HCT116 (cell line): ENCODE measurements at places on chromosomes 5 and 9. TPM values are rescaled to one million over a fixed set of nuclear protein-coding genes. Genes with fewer than 3 reads are reported as not detected.

WNT8A gene
- not detected for total RNA-seq

PCDHA10 gene
- 0.05 TPM for total RNA-seq

ZDHHC11B gene
- 3.8 TPM for total RNA-seq

GRCh38 chr9:114055894-114056293 lies 22.2 kb downstream of the AMBP start:
- no peak for DNase-seq

DNA sequence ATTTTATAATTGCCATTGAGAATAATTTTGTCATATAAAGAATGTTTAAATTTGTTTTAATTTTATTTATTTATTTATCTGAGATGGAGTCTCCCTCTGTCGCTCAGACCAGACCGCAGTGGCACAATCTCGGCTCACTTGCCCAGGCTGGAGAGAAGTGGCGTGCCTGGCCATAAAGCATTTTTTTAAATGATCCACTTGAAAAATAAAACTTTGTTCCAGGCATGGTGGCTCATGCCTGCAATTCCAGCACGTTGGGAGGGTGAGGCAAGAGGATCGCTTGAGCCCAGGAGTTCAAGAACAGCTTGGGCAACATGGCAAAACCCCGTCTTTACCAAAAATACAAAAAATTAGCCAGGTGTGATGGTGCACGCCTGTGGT lies 2.1 kb upstream of the SIT1 start:
- no peak for DNase-seq

DNA sequence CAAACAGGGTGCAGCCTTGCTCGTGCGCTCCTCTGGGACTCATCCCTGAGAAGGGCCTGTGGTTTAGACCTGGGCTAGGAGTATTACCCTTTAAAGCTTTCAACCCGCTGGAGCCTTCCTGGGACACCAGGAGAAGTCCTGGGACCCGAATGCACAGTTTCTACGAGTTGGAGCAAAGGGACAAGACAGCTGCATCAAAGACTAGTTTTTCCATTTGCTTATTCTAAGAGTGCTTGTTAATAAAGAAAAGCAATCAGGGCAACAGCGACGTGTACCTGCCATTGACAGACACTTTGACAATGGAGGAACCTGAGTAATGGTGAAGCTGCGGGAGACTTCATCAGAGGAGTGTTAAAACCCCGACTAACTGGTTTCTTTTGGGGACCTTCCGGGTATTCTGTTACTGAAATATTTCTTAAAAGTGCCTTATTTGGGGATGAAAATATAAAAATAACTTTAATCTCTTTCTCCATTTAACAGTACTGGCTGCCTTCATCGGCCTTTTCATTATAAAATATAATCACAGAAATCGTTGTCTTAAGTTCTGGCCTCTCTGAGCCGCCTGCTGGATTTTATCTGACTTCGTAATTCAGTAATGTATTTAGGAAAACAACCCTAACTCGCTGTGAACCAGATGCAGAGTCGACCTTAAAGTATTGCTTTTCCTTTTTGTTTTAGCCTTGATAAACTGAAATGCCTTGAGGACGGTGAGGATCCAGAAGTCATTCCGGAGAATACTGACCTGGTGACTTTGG lies 732 bp downstream of the SNAPC3 start:
- no peak for DNase-seq

DNA sequence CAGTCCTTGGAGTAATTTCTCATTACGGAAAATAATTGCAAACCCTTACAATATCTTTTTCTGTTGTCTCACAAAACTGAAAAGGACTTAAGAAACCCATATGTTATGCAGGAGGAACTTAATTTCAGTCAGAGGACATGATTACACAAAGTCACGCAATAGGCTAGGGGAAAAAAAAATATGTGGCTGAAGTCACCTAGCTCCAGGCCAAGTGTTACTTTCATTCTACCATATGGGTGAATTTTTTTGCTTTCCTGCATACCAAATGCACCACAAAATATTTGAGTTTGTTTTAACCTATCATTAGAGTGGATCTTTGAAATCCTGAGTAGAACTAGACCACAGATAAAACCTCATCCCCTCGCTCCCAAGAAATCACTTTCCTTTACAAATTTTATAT lies 523.5 kb downstream of the CAAP1 start:
- no peak for DNase-seq

- no peak for DNase-seq
Measured at GRCh38 chr9:6414247-6414641, 1.2 kb downstream of the UHRF2 start.

DNA sequence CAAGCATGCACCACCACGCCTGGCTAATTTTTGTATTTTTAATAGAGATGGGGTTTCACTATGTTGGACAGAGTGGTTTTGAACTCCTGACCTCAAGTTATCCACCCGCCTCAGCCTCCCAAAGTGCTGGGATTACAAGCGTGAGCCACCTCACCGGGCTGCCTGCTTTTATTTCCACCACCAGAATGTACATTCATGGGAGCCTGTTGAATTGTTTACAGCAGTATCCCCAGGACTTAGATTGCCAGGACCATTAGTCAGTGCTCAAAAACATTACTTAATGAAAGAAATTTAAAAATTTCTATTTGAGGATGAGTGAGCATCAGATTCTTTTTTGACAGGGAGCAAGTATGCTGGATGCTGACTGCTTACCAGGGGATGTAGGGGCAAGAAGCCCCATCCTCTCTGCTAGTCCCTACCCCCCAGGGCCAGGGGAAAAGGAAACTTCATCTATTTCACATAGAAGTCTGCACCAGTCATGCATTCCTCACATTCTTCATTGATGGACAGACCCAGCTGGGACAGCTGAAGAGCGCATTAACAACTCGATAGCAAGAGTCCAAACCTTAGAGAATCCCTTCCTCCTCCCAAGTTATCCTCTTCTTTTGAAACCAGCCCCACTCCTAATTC lies 10.3 kb upstream of the RGMB start:
- DNase-seq = no peak

- DNase-seq = no peak
Measured at GRCh38 chr5:135482381-135482933, 30.3 kb upstream of the TIFAB start.

DNA sequence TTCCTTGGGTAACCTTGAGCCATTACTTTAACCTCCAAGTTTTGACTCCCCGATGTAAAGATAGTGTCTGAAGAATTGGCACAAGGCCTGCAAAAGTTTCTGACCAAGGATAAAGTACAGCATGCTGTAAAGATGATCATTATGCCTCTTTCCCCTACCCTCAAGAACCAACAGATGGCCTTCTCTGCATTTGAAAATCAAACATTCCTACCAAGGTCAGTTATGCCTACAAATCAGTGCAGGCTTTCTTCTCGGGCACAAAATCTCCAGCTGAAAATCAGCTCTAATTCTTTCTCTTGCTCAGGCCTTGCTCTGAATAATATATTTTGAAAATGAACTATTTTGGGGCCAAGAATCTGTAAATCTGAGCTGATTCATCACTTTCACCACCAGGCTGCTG lies 59.7 kb downstream of the PPP2R2B start:
- no peak for DNase-seq
